ENCODE measurements at places on chromosomes 5 and 9.
A peak's percentile ranks its signal among the peaks of the same experiment; 100 is the strongest.

DNA sequence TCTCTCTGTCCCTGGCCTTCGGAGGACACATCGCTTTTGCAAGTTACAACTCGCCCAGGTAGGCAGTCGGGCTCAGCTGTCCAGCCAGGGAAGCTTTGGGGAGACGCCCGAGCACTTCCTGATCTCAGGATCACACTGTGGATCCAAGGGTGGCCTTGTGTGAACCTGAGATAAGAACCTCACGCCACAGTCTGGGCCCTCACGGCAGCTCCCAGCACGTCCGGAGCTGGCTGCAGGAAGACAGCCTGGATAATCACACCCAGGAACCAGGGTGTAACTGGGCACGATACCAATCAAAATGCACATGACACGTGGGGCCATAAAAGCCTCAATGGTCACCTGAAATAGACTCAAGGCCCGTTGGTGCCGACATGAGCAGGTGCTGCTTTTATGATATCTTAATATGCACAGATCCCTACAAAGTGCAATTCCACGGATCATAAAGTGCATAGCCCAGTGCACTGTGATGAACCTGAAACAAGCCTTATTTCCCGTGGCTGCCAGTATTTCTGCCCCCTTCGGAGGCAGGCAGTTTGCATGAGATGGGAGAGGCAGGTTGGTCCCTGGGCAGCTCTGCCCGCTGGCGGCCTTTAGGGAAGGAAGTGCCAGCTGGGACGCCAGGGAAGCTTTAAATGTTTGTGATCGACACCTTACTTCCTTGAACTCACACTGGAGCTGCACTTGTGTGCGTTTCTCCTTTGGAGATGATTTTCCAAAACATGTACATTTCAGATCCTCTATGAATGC is 14.5 kb downstream of the SLC6A18 start:
- no peak for DNase-seq

- no peak for DNase-seq
Observed at GRCh38 chr5:42579320-42579719, 156.1 kb downstream of the GHR start.

- DNase-seq = no peak
Observed at GRCh38 chr5:38551030-38552017, 5.1 kb downstream of the LIFR start.

- DNase-seq = no peak
Observed at GRCh38 chr5:1005904-1006655, 2.5 kb upstream of the NKD2 start.

DNA sequence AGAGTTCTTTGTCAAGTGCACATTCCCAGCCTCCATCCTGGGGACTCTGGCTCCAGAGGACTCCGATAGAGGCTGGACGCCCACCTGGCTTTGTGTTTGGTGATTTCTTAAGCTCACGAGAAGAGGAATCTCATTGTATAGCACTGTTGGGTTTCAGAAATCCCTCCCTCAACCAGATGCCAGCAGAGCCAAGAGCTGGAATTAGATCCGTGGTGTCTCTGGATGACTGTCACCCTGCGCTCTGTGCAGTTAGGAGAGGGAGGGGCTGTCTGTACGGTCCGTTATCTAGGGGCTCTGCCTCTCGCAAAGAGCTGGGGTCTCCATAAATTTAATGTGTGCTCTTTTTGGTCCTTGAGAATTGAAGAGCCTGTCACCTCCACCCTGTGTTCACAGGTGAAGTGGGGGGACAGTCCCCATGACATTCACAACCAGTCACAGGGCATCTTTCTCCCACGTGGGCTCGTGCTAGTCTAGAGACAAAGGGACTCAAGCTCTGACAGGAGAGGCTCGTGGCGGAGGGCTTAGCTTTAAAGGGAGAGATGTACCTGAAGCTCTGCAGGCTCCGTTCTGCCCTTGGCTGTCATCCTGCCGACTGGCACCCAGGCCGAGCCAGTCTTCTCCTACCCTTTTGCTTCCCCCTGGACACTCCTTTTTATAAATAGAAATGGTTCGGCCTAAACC is 41.4 kb downstream of the FAM78A start:
- DNase-seq = no peak

- no peak for DNase-seq
Observed at GRCh38 chr5:61612431-61612830, 280.4 kb downstream of the ZSWIM6 start.

DNA sequence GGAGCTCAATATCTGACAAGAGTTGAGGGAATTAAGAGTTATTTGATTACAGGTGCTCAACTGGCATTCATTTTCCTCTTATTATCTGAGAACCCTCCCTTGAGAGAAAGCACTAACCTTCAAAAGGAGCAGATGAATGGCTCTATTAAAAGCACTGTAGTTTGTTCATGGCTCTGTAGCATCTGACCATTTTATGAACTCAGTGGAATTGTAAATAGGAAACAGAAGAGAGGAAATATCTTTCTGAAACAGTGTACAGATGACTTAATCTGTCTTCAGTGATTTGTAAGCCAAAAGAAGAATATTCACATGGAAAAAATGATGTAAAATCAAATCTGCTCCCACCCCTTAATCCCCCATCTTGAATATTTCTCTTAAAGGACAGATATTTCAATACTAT is 810.4 kb upstream of the GRAMD2B start:
- DNase-seq = no peak

- DNase-seq = no peak
Observed at GRCh38 chr9:109193974-109194556, 27.0 kb upstream of the FRRS1L start.

- DNase-seq = no peak
Observed at GRCh38 chr5:10490927-10491672, 49.4 kb downstream of the ROPN1L start.

DNA sequence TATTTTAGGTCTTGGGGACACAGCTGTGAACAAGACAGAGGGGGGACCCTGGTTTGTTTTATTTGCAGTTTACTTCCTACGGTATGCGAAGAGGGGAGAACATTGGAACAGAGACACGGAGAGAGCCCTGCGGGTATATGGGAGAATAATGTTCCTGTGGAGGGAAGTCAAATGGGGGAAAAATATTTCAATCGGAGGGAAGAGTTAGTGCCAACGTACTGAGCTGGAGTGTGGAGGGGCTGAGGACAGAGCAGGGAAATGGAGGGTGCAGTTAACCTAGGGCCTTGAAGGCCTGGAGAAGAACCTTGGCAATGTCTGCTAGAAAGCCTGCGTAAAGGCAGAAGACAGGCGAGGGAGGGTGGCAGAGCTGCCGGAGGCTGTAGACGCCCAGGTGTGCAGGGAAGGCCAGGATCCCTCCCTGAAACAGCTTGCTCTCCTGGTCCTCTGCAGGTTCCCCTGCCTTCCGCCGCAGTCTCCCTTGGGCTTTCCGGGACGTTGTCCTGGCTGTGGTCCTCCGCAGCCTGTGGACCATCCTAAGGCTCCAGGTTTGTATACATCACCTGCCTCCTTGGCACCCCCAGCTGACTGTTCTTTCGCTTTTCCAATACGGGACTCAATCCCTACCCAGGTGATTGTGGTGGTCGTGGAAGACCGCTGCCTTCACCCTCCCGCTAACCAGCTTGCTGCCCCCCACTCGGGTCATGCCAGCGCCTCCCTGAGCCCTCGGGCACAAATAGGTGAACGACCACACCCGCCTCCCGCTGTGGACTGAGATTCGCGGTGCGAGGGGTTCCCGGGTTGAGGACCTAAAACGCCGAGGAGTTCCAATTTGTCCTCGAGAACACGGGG is 1.9 kb upstream of the RACK1 start:
- no peak for DNase-seq

- no peak for DNase-seq
Observed at GRCh38 chr5:172658961-172659501, 18.0 kb downstream of the NEURL1B start.

GRCh38 chr9:79581794-79582193 is 10.0 kb downstream of the TLE4 start:
- DNase-seq = peak; percentile 22

GRCh38 chr5:63596254-63596653 is 366.0 kb downstream of the HTR1A start:
- no peak for DNase-seq

- no peak for DNase-seq
Observed at GRCh38 chr9:91677331-91677730, 253.7 kb upstream of the NFIL3 start.

- no peak for DNase-seq
Observed at GRCh38 chr9:13033959-13034693, 245.4 kb downstream of the MPDZ start.

DNA sequence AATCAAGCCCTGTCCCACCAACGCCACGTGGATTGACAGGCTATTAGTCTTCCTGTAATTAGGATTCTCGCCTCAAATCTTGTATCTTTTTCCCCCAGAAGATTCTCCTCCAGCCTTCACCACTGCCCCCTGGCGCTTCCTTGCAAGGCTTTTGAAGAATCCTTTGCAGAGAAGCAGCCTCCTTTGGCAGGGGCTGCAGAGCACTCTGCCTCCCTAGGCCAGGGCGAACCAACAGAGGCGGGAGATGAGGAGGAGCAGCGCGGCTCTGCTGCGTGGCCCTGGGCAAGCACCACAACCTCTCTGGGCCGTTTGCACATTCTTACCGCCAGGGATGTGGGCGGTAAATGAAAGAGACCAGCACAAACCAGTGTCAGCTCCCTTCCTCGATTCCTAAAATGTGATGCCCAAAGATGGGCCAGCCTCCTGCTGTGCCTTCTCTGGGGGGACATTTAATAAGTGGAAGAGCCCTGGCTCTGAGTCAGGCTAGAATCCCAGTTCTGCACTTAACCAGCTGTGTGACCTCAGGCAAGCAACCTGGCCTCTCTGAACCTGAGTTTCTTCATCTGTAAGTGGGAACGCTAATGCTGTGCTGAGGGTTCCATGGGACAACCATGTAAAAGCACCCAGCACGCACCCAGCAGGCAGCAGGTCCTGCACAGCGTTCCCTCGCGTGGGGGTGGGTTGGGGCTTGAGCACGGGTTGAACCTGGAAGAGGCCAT is 128.6 kb downstream of the KCNIP1 start:
- no peak for DNase-seq

DNA sequence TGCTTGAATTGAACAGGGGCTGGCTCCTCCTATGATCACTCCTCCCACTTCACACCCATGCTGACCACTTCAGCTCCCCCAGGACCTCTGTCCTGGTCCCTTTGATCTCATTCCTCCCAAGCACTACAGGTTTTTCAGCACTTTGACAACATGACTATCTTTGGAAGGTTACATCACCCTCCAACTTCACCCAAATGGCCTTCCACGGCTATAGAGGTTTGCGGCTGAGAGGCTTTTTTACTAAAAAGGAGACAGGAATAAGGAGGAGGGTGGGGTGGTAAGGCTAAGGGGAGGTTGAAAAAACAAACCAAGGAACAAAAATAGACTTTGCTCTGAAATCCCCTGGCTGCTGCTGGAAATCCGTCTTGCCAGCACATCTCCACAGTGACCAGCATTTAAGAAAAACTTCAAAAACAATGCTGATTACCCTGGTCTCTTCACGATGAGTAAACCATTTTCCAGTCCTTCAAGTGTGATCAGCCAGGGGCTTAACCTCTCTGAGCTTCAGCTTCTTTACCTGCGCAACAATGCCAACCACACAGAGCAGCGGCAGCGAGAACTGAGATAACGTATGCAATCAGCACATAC is 102.7 kb downstream of the DPYSL3 start:
- no peak for DNase-seq

GRCh38 chr5:89087551-89088318 is 204.8 kb upstream of the MEF2C start:
- no peak for DNase-seq

DNA sequence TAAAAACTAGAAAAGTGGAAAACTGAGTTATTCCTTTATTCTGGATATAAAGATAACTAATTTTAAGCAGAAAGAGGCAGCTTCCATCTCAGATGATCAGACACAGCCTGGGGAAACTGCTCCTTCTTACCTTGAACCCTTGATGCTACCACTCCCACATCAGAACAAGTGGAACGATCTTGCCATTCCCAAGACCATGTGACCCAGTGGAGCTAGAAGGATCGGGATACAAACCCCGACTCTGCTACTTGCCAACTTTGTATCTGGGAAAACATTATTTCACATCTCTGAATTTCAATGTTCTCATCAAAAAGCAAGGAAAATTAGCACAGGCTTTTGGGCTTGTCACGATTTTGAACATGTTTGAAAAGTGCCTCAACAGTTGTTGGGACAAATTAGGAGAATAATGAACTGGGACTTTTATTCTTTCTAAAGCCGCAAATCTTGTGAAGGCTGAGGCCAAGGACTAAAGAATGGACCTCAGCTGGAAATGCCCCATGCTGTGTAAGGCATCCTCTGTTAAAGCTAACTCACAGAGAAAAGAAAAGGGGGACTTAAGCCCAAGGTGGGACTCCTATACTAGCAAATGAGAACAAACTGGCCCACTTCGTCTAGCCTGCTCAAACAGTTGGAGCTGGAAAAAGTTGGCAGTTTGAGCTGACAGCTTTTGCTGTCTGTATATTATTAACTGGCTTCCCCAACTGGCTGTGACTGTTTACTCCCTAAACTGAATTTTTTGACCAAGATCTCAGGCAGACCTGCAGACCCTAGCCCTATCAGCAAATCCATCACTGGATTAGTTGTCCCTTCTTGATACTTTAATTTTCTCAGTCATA is 552.3 kb downstream of the EFNA5 start:
- DNase-seq = no peak

- DNase-seq = no peak
Observed at GRCh38 chr5:143495110-143495509, 91.6 kb upstream of the NR3C1 start.

DNA sequence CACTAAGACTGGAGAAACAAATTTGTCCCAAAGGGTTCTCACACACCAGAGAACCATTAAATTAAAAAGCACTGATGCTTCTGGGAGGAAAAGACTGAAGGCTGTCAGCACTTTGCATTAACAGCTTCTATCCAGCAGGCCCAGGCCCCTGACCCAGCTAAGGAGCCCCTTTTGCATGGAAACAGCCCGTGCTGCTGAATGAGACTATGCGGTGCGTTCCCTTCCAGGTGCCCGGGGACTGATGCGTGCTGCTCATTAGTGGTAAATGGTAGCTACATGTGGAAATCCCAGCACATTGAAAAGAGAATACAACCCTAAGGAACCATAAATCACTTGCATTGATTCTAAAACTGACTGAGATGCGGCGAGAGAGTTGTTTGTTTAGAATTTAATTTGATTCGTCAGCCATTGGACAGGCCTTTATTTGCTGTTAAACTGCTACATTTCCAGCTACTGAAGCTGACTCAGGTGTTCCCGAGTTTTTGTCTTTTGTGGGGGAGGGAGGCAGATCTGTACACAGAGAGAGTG is 351.0 kb upstream of the SLC24A2 start:
- DNase-seq = no peak

DNA sequence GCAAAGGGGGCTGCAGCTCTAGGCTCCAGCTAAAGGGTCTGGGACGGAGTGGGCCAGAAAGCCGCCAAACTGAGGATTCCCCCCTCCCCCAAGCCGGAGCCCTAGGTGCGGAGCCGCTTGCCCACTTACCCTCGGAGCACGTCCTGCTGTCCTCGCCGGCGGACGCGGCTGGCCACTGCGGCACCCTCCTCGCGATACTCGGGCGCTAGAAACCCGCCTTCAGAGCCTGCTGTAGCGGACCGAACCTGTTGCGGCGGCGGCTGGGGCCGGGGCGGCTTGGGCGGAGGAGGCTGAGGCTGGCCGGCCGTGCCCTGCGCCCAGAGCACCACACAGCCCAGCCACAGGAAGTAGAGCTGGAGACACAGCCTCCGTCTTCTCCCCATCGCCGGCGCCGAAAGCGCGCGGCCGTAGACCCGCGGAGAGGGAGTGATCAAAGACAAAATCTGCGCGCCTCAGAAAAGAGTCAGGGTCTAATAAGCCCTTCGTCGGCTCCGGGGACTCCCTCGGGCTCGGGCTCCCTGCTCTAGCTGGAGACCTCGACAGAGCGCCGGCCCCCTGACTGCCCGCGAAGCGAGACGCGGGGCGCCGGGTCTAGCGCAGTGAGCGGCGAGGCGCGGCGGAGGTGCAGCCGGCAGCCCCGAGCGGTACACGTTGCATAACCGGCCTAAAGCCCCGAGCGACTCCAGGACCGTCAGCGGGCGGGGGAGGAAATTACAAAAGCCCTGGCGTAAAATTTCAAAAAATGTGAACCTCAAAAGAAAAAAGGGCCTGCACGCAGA is 635 bp downstream of the FBN2 start:
- no peak for DNase-seq
